ENCODE measurements at places on chromosomes 2 and 18.
A peak's percentile ranks its signal among the peaks of the same experiment; 100 is the strongest.

- DNase-seq, result no peak
These were observed 7.5 kb upstream of the B3GNT2 start for GRCh38 chr2:62188416-62188815.

- no peak for DNase-seq
These were observed 115.0 kb upstream of the RMDN2 start for GRCh38 chr2:37809931-37810570.

GRCh38 chr2:236051351-236051750, 116.8 kb downstream of the GBX2 start:
- DNase-seq, result no peak

DNA sequence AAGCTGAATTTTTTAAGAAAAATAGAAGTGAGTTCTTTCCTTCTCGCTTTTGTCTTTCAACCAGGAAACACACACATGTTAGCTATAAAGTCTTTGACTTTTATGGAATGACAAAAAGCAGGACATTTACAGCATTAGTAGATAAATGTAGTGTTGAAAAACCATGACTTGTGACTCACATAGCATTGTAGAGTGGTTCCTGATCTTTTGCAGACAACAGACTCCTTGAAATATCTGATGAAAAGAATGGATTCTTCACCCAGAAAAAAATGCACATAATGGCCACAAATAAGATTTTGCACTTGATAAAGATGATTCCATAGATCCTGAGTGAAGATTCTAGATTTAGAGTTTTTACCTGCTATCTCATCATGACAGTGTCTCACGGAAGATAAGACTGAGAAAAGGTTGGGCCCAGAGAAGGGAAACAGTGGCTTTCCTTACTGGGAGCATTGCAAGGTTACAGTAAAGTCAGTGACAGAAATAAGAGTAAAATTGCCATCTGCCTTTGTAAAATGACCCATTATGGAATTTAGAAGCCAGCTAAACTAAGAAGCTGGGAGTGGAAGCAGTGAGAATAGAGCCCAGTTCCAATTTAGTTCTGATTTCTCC, 14.0 kb downstream of the SMARCAL1 start:
- no peak for DNase-seq

GRCh38 chr2:178397002-178397605, 53.9 kb downstream of the PRKRA start:
- DNase-seq, result no peak

GRCh38 chr2:25232248-25232825, 64.0 kb upstream of the POMC start:
- no peak for DNase-seq

GRCh38 chr18:43751203-43751602, 473.9 kb upstream of the SYT4 start:
- no peak for DNase-seq

- no peak for DNase-seq
These were observed 292.0 kb downstream of the ZNF804A start for GRCh38 chr2:184890311-184890710.

GRCh38 chr2:190618030-190618429, 30.9 kb upstream of the NAB1 start:
- DNase-seq, result no peak

- peak; percentile 75 for DNase-seq
These were observed 1.6 kb downstream of the CTIF start for GRCh38 chr18:48540251-48541025.

Data from ovary (tissue), 10 donors.